ENCODE measurements at places on chromosomes 11 and 22. TPM values are rescaled to one million over a fixed set of nuclear protein-coding genes. Genes with fewer than 3 reads are reported as not detected.

DNA sequence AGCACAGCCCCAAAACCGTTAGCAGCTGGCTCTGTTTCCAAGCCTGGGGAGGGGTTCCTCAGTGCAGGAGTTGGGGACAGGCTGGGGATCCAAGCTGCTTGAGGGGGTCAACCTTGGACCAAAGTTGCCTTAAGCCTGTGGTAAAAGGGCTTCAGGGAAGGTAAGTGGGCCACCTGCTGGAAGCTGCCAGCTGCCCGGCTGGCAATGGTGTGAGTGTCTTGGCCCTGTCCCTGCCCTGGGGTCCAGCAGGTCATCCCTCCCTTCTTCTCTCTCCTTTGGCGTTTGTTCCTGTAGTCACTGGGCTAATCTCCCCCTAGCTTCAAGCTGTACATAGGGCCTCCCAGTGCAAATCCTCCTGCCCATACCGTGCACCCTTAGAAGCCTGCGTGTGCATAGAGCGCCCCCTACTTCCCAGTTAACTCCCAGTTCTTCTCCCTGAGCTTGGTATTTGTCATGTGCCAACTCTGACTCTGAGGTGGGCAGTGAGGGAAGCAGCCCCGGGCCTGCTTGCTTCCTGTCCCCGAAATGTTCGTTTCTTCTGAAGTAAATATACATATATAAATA lies 4.4 kb downstream of the TMEM258 start:
- no peak overlapping the region for H3K4me3 ChIP-seq
- H3K4me1 ChIP-seq = no peaks in the 10 kb centered on the region
- no peak for DNase-seq

The MCHR1 gene
- total RNA-seq = 1.5 TPM

- H3K36me3 ChIP-seq = no peaks in the 10 kb centered on the region
- no peaks in the 10 kb centered on the region for H3K4me1 ChIP-seq
- no peaks in the 10 kb centered on the region for H3K27me3 ChIP-seq
- no peak overlapping the region for H3K4me3 ChIP-seq
Measured at GRCh38 chr11:119863851-119864601, 135.0 kb upstream of the NECTIN1 start.

DNA sequence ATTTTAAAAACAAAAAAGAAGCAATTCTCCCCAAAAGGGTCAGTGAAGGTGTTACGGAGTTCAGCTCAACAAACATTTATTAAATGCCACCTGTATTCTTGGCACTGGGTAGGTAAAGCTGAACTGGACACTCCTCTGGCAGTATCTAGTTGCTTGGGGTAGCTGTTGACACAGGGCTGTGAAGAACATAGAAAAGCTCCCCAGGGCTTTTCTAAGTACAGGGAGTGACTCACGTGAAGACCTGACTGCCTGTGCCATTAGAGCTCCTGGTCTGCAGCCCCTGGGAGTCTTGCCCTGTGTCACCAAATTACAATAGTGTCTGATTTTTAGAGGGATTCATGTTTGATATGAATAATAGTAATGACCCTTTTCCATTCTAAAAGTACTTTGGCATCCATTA lies 43.6 kb downstream of the COA4 start:
- DNase-seq = no peak
- no peak overlapping the region for H3K4me3 ChIP-seq
- no peaks in the 10 kb centered on the region for H3K4me1 ChIP-seq
- no peaks in the 10 kb centered on the region for H3K27me3 ChIP-seq
- peaks cover 10% of the 10 kb centered on the region for H3K36me3 ChIP-seq
- no peak overlapping the region for H3K27ac ChIP-seq

GRCh38 chr11:64814712-64815187 lies 4.4 kb upstream of the MEN1 start:
- H3K27me3 ChIP-seq = no peaks in the 10 kb centered on the region
- H3K27ac ChIP-seq = no peak overlapping the region
- no peaks in the 10 kb centered on the region for H3K36me3 ChIP-seq

The ARHGAP8 gene
- 0.84 TPM for total RNA-seq

DNA sequence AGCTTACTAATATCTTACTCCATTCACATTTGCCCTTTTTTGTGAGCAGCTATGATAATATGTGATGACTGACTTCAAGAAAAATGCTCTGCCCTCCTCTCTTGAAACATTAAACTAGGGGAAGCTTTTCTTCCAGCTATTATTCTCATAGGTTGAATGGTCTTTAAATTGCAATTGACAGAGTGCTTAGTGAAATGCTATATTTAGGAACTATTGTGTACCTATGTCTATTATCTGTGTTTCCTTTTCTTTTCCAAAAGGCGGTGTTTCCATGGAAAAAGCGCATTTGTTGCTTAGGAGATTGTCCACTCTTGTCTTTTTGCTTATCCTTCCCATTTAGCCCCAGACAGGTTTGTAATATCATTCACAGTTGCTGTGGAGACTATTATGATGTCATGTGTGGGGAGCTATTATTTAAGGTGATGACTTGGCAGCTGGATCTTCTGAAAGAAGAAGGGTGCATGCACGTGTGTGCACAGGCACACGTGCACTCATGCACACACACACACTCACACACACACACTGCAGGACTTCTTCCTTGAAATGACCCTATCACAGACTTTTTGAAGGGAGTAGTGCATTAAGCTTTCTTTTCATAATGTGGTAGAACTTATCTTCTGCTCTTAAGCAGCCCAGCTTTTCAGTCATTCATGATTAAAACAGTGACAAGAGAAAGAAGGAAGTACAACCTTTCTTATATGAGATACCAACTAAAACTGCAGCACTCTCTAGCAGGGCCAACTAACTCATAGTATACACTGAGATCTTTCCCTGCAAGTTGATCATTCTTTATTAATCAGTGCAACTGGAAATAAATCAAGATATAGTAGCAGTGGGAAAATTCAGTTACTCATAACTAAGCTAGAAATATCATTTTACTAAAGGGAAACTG lies 340.8 kb upstream of the MTNR1B start:
- H3K36me3 ChIP-seq = no peaks in the 10 kb centered on the region
- no peaks in the 10 kb centered on the region for H3K27me3 ChIP-seq
- H3K4me1 ChIP-seq = no peaks in the 10 kb centered on the region
- no peak overlapping the region for H3K27ac ChIP-seq
- no peak overlapping the region for H3K4me3 ChIP-seq

DNA sequence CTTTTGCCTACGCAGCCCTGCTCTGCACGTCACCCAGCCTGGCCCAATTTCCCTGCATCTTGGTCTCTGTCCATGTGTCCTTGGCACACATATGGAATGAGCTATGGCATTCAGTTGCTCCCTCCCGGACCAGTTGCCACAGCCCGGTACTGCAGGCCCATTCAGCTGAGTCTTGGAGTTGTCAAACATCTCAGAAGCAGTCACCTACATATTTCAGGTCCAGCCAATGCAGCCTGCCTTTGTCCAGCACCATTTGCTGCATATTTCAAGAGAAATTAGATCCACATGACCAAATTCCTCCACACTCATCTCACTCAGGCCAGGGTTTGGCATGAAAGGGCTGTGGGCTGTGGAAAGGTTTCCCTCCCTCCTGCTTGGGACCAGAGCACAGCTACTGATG lies 76.8 kb downstream of the MN1 start:
- H3K4me3 ChIP-seq = no peak overlapping the region
- DNase-seq = no peak
- H3K27me3 ChIP-seq = peaks cover 4% of the 10 kb centered on the region
- H3K36me3 ChIP-seq = no peaks in the 10 kb centered on the region

- H3K36me3 ChIP-seq = no peaks in the 10 kb centered on the region
- H3K27me3 ChIP-seq = no peaks in the 10 kb centered on the region
- no peak overlapping the region for H3K4me3 ChIP-seq
- DNase-seq = no peak
- H3K4me1 ChIP-seq = no peaks in the 10 kb centered on the region
Measured at GRCh38 chr22:19806213-19807160, 45.9 kb downstream of the TBX1 start.

The PAMR1 gene
- 3.6 TPM for total RNA-seq

GRCh38 chr11:131658952-131659351 lies 288.5 kb downstream of the NTM start:
- no peak overlapping the region for H3K27ac ChIP-seq
- H3K36me3 ChIP-seq = no peaks in the 10 kb centered on the region
- H3K4me1 ChIP-seq = no peaks in the 10 kb centered on the region
- no peak for DNase-seq
- H3K27me3 ChIP-seq = no peaks in the 10 kb centered on the region
- H3K4me3 ChIP-seq = no peak overlapping the region

The NLRP14 gene
- 0.47 TPM for total RNA-seq

- no peaks in the 10 kb centered on the region for H3K4me1 ChIP-seq
- no peak overlapping the region for H3K27ac ChIP-seq
- H3K4me3 ChIP-seq = no peak overlapping the region
- no peaks in the 10 kb centered on the region for H3K36me3 ChIP-seq
Measured at GRCh38 chr11:98564233-98564632, 456.5 kb upstream of the CNTN5 start.

- no peak overlapping the region for H3K4me3 ChIP-seq
- no peaks in the 10 kb centered on the region for H3K4me1 ChIP-seq
- peaks cover 4% of the 10 kb centered on the region for H3K27me3 ChIP-seq
- no peak overlapping the region for H3K27ac ChIP-seq
Measured at GRCh38 chr11:32374261-32374711, 61.1 kb downstream of the WT1 start.

The BLID gene
- 0.33 TPM for total RNA-seq

The TPST2 gene
- 109 TPM for total RNA-seq

DNA sequence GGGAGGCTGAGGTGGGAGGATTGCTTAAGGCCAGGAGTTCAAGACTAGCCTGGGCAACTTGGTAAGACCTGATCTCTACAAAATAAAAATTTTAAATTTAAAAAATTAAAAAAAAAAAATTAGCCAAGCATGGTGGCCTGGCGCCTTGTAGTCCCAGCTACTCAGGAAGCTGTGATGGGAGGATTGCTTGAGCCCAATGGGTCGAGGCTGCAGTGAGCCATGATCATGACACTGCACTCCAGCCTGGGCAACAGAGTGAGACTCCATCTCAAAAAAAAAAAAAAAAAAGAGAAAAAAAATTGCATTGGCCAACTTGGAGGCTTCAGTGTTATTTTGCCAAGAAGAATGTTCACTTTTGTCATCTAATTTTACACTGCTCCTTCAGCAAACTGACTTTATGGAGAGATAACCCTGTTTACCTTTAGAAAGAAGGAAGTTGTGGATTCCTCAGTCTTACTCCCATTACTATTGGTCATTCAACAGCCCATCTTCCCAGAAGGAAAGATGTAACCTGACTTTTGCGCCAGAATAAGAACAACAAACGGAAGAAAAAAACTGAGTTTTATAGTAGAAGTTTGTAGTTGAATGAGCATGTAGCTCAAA lies 13.1 kb downstream of the KMT2A start:
- no peaks in the 10 kb centered on the region for H3K36me3 ChIP-seq
- H3K4me1 ChIP-seq = no peaks in the 10 kb centered on the region
- H3K27me3 ChIP-seq = no peaks in the 10 kb centered on the region
- no peak for DNase-seq

GRCh38 chr22:39956932-39957664 lies 3.1 kb upstream of the TMA7B start:
- no peaks in the 10 kb centered on the region for H3K36me3 ChIP-seq
- no peak overlapping the region for H3K27ac ChIP-seq
- no peak overlapping the region for H3K4me3 ChIP-seq
- H3K4me1 ChIP-seq = no peaks in the 10 kb centered on the region
- no peaks in the 10 kb centered on the region for H3K27me3 ChIP-seq

The OR52E8 gene
- not detected for total RNA-seq

GRCh38 chr11:12962306-12962705 lies 46.8 kb upstream of the RASSF10 start:
- no peak for DNase-seq
- H3K4me1 ChIP-seq = no peaks in the 10 kb centered on the region
- no peaks in the 10 kb centered on the region for H3K27me3 ChIP-seq
- no peak overlapping the region for H3K4me3 ChIP-seq
- no peak overlapping the region for H3K27ac ChIP-seq
- no peaks in the 10 kb centered on the region for H3K36me3 ChIP-seq

Data from liver (tissue), 10 donors.